ENCODE measurements at places on chromosomes 2 and 18.

DNA sequence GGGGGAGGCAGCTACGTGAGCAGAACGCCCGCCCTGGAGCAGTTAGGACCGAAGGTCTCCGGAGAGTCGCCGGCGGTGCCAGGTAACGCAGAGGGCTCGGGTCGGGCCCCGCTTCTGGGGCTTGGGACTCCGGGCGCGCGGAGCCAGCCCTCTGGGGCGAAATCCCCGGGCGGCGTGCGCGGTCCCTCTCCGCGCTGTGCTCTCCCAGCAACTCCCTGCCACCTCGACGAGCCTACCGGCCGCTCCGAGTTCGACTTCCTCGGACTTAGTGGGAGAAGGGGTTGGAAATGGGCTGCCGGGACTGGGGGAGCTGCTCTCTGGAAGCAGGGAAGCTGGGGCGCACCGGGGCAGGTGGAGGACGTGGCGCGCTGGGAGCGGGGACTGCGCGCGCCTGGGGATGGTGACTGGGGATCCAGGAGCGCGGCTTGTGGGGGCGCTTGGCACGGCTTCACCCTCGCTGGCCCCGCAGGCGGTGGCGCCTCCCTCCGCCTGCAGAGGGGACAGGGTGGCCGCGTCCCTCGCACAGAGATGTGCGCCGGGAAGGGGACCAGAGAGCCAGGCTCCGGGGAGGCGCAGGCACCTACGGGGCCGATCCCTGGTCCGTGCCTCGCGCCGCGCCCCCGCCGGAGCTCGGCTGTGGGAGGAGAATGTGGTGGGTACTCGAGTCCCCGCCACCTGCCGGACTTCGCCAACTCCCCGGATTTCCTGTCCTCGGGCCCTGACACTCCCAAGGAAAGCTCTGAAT is 688 bp downstream of the CDH20 start:
- no peak for DNase-seq

DNA sequence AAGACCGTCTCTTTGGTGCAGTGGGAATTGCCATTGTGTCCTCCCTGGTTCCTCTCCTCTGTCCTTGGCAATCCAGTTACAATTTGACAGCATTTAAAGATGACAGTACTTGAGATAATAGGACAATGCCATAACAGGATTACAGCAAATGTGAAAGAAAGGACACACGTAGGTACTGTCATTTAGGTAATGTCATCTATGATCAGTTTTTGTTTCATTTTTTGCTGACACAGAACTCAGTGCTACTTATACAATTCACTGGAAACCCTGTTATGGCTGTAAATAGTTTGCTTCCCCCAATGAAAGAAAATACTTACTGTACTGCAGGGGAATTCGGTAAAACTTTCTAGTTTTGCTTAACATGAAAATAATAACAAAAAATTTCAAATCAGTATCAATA is 65.2 kb downstream of the BCL11A start:
- DNase-seq: no peak

GRCh38 chr2:150520887-150521664 is 33.6 kb upstream of the RND3 start:
- no peak for DNase-seq

GRCh38 chr2:62254424-62255266 is 58.7 kb downstream of the B3GNT2 start:
- no peak for DNase-seq

- DNase-seq: no peak
Measured at GRCh38 chr18:47831351-47831750, 99.1 kb downstream of the SMAD2 start.

DNA sequence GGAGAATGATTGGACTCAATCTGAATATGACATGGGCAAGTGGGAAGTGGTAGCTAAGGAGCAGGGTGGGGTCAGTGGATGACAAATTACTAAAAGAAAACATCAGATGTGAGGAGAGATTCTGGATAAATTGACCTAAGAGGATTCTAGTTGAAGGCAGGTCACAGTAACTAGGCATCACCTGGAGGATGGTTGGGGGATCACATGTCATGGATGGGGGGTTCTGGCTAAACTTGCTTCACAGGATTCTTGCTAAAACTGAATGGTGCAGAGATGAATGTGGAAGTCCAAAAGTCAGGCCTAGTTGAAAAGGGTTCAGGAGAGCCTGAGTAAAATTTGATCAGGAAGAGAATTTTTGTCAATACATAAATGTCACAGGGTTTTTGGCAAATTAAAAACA is 18.3 kb downstream of the CLHC1 start:
- DNase-seq: no peak

- DNase-seq: no peak
Measured at GRCh38 chr2:148876202-148876594, 1.2 kb downstream of the KIF5C start.

DNA sequence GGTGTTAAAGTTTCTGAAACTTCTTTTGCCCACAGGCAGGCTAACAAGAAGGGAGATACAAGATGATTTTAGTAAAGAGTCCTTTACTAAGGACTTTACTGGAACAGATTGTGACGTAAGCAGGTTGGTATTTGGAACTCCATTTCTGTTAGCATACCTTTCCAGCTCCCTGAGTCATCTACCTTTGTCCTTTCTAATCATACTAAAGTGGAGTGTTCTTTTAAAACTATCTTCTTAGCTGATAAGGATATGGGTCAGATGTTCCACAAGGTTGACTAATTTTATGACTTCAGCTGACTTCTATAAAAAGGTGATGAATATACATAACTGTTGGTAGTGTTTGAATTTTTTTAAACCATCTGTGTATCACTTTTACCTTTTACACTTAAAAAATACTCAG is 21.1 kb downstream of the UGP2 start:
- DNase-seq: no peak

DNA sequence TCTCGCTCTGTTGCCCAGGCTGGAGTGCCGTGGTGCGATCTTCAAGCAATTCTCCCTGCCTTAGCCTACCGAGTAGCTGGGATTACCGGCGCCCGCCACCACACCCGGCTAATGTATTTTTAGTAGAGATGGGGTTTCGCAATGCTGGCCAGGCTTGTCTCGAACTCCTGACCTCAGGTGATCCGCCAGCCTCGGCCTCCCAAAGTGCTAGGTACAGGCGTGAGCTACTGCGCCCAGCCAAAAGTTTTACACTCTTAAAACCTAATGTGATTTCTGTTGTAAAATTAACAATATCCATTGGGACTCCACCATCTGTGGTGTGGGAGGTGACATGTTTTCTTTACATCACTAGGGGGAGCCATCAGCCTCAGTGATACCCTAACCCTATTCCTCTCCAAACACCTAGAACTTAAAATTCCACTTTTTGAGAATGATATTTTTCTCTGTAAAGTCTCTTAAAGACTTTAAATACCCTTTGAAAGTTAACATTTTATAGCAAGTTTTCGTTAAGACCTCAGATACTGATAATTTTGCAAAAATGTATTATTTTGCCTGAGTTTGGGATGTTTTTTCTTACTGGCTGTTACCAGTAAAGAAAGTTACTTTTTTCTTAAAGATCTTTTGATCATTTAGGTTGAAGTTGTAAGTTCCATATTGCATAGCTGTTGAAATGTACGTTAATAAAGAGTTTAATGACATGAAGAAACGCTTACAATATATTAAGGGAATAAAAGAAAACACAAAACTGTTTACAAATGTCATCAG is 11.6 kb upstream of the EIF2AK2 start:
- DNase-seq: no peak

Measured in NCI-H187 (cell line).